ENCODE measurements at places on chromosomes 5 and 9.

DNA sequence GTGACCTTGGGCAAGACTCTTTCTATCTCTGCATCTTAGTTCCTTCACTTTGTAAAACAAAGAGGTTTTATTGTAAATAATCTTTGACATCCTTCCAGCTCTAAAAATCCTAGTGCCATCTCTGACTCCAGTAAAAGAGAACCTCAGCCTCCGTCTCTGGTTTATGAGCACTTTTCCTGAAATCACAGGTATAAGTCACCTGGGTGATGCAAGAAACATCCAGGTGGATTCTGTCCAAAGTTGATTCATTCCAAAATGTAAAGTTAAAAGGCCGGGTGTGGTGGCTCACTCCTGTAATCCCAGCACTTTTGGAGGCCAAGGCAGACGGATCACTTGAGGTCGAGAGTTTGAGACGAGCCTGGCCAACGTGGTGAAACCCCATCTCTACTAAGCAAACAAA lies 21.1 kb upstream of the UBAP2 start:
- DNase-seq: no peak

GRCh38 chr9:129604766-129605163 lies 16.1 kb downstream of the C9orf50 start:
- no peak for DNase-seq

DNA sequence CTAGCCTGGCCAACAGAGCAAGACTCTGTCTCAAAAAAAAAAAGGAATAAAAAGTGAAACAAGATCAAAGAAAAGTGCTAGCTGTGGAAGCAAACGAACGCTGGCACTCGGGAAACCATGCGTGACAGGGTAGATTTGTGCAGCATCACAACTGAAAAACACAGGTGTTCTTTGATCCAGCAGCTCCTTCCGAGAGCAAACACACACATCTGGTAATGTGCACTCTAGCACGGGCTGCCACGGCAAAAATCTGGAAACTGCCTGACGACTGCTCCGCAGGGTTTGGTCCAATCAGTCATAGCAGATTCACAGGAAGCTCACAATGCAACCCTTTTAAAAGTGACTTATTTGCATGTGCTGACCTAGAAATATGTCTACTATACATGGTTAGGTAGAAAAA lies 80.0 kb downstream of the SYK start:
- DNase-seq: no peak

GRCh38 chr9:136965771-136966484 lies 11.4 kb upstream of the PTGDS start:
- DNase-seq: no peak

DNA sequence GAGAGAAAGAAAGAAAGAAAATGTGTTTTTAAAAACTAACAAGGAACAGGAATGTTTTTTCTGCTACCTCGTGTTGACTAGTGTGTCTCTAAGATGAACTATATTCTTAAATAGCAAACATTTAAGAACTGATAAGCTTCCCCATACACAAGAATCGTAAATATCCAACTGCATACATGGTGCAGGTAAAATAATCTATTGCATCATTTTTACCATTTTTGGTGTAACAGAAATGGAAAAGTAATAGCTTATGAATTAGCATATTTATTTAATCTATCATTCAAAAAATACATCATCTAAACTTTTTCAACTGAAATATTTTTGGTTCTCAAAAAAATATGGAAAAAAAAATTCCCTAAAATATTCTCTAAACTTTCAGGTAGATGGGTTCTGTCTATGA lies 59.7 kb upstream of the RAD23B start:
- DNase-seq: no peak

DNA sequence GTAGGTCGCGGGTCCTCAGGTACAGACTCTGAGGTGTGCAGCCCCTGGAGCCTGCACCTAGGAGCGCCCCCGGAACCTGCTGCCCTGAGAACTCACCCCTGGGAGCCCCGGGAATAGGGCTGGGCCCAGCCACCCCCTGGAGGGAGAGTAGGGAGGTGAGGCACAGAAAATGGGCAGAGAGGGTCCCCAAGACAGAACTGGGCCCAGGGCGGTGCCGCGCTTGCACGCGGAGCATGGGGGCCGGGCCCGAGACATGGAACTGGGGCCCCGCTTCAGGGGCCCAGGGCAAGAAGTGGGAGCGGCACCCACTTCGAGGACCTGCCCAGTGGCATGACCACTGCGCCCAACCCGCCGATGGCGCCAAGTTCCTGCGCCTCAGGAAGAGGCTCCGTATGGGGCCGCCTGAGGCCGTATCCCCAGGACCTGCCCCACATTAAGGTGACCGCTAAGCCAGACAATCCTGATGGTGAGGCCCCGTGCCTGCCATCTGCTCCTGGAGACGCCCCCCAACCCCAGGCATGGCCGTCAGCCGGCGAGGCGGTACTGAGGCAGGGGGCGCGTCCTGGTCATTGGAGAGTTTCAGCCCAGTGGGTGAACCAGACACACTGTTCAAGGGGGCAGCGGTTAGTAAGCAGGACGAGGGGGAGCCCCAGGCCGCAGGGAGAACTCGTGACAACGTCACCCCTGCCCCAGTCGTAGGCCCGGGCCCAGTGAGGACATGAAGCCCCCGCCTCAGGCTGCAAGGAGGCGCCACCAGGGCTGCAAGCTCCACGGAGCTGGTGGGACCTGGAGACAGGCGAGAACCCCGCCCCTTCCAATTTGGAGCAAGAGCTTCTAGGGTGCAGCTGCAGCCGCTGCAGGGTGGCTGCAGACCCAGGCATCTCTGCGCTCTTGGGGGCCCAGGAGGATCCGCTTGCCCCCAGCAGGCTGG lies 89.5 kb upstream of the PUM3 start:
- DNase-seq: no peak

DNA sequence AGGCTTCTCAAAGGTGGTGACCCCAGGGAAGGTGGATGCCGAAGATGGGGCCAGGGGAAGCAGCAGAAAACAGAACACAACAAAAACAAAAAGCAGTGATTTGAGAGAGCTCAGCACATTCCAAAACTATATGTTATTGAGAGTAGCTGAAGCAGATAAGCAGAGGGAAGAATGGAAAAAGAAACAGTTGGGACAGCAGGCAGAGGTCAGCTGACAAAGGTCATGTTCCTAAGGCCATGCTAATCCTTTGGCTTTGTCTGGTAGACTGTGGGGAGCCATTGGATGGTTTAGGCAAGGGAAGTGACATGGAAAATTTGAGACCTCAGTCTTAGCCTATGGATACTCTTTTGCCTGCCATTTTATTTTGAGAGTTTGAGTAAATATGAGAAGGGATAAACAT lies 14.5 kb downstream of the DMGDH start:
- no peak for DNase-seq

GRCh38 chr5:100890461-100891008 lies 12.5 kb downstream of the ST8SIA4 start:
- DNase-seq: no peak

DNA sequence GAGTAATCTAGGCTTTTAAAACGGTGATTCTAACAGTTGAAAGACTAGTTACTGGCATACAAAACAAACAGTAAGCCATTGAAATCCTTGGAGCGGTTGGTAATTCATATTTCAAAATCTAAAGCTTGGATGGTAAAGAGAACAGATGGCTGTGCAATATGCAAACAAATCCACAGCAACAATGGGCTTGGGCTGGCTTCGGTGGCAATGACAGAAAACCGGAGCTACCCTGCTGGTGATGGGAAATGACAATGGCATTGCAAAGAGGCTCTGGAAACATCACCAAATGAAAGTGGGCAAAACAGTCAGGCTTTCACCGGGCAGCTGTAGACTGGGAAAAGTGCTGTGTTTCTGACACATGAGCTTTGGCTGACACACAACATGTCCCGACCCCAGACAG lies 42.2 kb downstream of the MED27 start:
- no peak for DNase-seq

- no peak for DNase-seq
Measured at GRCh38 chr9:110767559-110768063, 99.0 kb downstream of the MUSK start.

DNA sequence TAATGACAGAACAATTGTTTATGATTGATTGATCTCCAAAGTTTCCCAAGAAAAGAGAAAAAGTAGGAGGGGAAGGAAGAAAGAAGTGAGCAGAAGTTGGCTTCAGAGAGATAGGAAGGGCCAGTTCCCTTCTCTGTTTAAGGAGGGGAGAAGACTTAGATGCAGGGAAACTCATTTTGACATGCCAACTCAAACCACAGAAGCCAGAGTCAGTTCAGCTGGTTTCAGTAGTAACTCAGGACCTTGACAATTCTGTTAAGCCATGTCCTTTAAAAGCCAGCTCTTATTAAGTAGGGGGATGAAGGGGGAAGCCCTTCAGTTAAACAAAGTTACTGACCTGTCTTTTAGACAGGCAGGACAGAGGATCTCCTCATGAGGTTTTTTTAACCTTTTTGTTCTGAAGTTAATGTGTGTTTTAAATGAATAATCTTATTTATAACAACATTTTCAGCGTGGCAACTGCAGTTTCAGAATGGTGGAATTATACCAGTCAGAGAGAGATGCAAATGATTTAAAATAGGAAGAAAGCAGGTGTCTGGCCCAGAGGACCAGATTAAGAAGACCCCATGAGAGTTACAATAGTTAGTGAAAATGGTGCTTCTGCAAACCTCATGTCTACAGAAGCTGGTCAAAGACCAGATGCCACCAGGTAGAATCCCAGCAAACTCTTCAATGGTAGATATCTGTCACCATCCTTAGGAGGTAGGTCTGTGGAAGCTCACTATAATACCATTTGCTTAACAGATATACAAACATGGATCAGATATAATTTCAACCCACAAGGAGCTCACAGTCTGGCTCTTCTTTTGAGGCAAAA lies 29.3 kb upstream of the ABL1 start:
- DNase-seq: no peak

DNA sequence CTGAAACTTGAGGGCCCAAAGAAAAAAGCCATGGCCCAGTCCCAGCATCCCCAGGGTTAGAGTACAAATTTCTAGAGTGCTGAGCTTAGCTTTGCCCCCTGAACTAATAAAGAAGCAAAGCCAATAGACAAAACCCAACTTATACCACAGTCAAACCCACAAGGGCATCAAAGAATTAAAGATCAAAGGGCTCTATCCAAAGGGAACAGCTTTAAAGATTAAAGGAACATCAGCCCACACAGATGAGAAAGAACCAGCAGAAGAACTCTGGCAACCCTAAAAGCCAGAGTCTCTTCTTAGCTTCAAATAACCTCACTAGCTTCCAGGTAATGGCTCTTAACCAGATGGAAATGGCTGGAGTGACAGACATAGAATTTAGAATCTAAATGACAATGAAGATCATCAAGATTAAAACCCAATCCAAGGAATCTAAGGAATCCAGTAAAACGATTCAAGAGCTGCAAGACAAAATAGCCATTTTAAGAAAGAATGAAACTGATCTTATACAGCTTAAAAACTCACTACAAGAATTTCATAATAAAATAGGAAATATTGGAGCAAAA lies 93.9 kb downstream of the YIPF5 start:
- no peak for DNase-seq

DNA sequence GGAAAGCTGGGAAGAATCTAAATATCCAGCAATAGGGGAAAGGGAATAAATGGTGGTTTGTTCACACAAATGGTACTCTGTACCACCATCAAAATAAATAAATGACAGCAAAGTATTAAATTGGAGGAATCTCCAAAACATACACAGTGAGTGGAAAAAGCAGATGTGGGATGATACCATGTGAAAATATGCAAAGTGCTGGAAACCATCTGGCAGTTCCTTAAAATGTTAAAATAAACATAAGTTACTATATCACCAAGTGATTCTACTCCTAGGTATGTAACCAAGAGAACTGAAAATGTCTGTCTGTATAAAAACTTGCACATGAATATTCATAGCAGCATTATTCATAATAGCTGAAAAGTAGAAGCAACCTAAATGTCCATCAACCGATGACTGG lies 41.9 kb upstream of the TEX48 start:
- no peak for DNase-seq

GRCh38 chr5:155461304-155461703 lies 447.7 kb downstream of the KIF4B start:
- DNase-seq: no peak

DNA sequence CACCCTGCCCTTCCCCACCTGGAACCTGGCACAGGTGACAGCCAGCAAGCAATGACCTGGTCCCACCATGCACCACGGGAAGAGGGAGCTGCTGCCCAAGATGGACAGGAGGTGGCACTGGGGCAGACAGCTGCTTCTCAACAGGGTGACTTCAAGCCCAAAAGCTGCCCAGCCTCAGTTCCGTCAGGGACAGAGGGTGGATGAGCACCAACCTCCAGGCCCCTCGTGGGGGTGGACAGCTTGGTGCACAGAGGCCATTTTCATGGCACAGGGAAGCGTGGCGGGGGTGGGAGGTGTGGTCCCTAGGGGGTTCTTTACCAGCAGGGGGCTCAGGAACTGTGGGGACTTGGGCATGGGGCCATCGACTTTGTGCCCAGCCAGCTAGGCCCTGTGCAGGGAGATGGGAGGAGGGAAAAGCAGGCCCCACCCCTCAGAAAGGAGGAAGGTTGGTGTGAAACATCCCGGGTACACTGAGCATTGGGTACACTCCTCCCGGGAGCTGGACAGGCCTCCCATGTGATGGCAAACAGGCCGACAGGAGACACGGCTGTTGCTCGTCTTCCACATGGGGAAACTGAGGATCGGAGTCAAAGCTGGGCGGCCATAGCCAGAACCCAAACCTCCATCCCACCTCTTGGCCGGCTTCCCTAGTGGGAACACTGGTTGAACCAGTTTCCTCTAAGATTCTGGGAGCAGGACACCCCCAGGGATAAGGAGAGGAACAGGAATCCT lies 1.9 kb downstream of the CEL start:
- no peak for DNase-seq

GRCh38 chr5:53913941-53914340 lies 353.5 kb downstream of the NDUFS4 start:
- DNase-seq: no peak

- DNase-seq: no peak
Measured at GRCh38 chr5:150068961-150069645, 17.3 kb downstream of the CSF1R start.

- DNase-seq: no peak
Measured at GRCh38 chr9:115596746-115597080, 478.8 kb upstream of the TNC start.

- DNase-seq: peak; percentile 80
Measured at GRCh38 chr5:43336159-43336558, 22.9 kb upstream of the HMGCS1 start.

DNA sequence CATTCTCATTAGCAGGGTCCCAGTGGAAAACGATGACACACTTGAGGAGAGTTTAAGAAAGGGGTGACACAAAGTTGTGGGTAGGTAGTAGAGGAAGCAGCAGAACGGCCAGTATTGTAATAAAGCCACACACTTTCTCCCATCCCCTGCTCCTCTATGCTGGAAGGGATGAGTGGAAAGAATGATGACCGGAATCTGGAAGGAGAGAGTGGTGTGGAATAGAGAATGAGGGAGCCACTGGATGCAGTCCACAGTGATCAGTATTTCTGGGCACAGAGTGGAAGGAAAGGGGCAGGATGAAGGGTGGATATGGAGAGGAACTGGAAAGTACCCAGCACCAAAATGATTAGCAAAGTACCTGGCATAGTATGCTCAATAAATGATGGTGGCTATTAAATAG lies 133.8 kb upstream of the DAB2 start:
- DNase-seq: no peak

DNA sequence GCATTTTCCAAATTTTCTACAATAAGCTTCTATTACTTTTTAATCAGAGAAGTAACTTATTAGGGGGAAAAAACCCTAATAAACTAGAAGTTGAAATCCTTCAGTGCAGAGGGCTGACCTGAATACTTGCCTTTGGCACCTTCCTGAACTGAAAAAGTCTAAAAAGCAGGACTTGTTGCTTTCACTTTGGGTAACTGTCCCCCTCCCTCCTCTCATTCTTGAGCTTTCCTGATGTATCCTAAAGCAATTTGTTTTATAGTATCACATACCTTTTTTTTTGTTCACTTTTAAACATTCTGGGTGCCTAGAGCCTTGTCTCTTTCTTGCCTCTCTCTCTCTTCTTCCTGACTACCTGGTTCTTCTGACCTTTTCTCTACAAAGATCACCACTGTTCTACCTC lies 64.0 kb upstream of the ERBIN start:
- DNase-seq: no peak
